ENCODE measurements at places on chromosomes 12 and 14.

GRCh38 chr14:42855085-42855484 is 1248.4 kb downstream of the LRFN5 start:
- DNase-seq, result no peak

DNA sequence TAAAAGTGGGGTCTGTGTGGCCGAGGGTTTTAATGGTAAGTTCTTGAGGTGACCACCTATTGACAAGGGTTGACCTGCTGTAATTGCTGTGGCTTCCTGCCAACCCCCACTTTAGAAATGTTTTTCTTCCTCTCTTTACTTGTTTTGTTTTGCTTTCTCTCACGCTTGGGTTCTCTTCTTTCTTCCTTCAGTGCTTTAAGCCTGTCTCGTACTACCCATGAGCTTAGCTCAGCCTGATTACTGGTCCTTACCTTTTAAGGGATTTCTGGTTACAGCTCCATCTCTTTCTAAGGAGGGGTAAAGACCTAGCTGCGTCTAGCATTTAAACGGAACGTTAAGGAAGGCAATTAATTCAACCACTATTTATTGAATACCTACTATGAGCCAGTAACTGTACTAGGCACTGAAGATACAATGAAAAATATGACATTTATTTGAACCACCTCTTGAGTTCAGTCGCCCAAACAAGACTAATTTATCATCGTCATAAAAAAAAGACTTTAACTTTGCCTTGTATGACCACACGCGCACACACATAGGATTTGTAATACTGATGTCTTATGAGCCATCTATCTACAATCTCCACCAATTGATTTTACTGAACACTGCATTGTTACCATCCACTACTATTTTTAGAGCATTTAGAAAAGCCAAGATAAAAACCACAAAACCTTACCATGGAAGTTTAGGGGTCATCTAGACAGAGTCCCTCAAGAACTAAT is 888 bp upstream of the PPP1R12A start:
- no peak for DNase-seq

DNA sequence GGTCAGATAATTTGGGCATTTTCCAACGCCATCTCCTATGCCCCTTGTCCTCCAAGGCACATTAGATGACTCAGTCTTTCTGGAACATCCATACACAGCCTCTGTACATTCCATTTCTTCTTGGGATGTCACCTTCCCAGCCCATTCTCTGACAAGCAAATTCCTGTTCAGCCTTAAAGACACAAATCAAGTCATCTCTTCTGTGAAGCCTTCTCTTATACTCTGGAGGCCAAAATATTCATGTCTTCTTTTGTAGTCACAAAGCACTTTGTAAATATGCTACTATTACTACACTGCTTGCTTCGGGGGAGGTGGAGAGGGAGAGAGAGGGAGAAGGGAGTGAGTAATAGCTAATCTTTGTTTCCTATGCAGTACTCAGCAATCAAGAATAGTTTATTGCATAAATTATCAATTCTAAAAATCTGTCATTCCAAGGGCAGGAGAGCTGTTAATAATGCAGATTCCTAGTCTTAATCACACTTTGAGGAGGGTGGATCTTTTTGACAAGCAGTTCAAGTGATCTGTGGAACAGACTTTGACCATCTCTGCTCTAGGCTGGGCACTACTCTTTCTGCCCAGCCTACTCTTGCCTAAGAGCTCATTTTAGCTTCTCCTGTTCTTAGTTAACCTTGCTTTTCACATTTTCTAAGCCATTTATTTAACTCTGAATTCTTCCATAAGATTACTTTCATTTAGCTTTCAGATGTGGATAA is 27.9 kb downstream of the KCNMB4 start:
- no peak for DNase-seq

GRCh38 chr12:1885599-1886245 is 32.7 kb downstream of the CACNA2D4 start:
- DNase-seq, result no peak

GRCh38 chr12:1509413-1510052 is 84.8 kb downstream of the FBXL14 start:
- no peak for DNase-seq

DNA sequence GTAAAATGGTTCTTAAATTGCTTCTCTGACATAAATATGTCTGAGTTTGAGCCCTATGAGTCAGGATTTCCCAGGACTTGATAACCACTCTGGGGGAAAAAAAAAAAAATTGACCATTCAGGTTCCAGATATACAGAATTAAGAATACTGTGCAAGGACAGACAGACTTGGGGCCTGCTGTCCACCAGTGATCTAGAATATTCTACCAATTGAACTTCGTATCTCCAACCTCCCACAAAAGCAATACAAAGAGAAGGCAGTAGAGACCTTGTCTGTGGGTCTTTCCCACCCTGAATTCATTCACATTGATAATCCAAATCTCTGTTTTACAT is 4.1 kb downstream of the SINHCAF start:
- DNase-seq, result no peak

DNA sequence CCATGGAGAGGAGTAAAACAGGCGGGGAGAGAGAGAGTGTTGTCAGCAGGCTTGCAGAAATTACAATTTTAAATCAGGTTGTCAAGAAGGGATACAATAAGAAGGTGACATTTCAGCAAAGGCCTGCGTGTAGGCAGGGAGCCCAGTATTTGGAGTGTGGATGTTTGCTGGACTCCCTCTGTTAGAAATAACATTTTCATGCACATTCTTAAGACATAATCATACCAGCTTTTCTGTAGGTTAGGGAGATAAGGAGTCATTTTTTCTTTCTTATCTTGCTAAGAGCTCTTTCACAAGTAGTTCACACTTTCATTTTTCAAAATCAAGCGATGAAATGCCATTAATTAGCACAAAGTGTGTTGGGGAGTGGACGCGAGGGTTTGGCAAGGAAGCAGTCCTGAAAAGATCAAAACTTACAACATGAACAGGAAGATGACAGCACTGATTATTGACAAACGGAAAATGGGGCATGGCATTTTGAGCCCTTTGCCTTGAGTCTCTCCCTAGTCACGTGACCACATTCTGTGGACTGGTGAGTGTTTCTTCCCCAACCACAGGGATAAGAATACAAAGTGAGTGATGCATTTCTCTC is 160.2 kb downstream of the DAD1 start:
- DNase-seq, result peak; percentile 49

DNA sequence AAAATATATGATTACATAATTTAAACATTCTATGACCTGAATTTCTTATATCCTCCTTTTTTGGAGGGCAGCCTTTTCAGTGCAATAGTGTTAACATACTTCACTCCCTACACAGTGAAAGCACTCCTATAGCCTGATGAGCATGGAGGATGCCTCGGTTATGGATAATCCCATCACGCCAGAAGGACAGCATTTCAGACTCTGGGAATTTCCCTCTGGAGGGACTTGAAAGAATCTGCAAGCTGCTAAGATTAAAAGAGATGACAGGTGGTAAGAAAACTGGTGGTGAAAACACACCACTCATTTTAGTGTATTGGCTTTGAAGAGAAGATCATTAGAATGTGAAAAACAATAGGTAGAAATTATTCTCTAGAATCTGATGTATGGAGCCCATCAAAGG is 99.3 kb upstream of the LMNTD1 start:
- DNase-seq, result no peak

- no peak for DNase-seq
Observed at GRCh38 chr12:124734224-124734788, 129.4 kb downstream of the SCARB1 start.

DNA sequence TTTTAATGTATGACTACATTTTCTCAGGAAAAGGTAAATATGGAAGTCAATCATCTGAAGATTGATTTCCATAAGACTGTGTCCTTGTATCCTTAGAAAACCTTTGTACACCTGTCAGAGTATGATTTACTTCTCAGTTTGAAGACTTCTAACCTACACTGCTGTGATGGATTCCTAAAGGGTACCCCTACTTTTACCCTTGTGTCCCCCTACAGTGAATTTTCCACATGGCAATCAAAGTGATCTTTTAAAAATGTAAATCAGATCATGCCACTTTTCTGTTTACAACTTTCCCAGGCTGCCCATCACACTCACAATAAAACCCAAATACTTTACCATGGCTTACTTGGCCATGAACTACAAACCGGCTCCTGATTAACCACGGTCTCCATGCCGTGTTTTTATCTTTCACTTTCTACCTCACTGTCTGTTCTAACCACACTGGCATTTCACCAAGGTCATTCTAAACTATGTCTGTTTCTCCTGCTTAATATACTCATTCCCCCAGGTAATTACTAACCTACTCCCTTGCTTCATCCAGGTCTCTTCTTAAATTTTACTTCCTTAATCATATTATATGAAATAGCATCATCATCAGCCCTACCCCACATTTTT is 8.1 kb downstream of the DNAI7 start:
- DNase-seq, result no peak

GRCh38 chr12:102120886-102121285 is 903 bp downstream of the PARPBP start:
- no peak for DNase-seq

DNA sequence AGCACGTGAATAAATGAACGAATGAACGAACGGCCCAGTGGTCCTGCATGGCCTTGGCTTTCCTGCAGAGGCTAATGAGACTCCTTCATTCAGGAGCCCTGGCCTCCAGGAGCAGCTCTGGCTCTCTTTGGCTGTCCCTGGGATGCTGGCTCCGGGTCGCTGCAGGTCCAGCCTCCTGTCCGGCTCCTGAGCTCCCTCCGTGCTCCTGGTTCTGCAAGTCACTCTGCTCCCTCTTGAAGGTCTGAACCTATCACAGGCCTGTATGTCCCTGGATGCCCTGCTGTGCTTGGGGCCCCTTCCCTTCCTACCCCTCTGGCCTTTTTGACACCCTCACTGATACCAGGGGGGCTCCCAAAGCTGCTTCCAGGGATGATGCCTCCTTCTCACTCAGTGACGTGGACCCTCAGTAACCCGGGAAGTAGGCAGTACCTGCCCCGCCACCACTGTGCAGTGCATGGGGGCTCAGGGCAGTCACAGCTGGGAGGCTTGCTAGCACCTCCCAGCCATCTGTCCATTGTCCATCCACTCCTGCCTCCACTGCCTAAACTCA is 133.7 kb upstream of the C14orf180 start:
- no peak for DNase-seq

DNA sequence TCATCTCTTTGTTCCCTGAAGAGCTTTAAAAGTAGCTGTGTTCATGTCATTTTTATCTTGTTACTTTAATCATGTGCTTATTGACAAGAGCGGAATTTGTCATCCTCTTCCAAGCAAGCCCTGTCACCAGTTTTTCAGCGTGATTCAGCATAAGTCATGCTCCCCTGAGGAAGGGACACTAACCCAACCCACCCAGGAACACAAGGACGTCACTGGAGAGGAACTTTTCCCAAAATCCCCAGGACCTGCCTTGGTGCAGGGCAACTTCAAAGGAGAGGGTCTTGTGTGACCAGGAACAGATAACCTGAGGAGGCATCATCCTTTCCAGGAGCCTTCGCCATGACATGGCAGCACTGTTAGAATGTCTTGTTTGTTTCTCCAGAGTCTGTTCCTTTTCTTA is 107.1 kb upstream of the DIO3 start:
- no peak for DNase-seq

- no peak for DNase-seq
Observed at GRCh38 chr14:59187802-59188460, 536 bp upstream of the DAAM1 start.

DNA sequence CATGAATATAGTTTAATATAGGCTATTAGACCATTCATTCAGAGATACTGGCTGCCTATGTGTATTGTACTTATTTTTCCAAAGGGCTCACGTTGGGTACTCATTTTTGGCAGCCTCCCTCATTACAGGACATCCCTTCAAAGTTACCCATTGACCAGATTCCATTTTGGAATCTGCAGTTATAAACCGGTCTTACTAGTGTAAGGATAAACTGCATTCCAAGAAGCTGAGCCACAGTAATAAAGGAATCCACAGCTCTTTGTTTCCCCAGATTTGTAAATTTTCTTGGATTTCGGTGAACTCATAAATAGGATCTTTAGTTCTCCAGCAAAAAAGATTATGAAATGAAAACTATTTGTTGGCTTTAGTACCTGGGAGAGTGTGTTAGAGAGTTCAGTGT is 18.9 kb upstream of the CFL2 start:
- DNase-seq, result no peak

DNA sequence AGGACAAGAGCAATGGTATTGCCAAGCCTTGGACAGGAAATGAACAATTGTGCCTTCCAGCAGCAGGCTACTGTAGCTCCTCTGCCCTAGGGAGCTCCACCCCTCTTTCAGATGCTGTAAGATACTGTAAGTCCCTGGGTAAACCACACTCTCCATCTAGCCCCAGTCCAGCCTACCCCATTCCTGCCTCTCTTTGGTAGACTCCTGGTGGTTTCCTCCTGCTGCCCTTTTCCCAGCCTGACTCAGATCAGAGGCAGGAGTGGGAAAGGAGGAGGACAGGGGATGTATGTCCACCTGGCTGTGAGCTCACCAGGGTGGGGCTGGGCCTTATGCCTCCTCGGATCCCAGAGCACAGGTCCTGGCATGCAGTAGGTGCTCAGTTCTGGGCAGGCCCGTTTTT is 174.6 kb downstream of the ESRRB start:
- DNase-seq, result no peak

DNA sequence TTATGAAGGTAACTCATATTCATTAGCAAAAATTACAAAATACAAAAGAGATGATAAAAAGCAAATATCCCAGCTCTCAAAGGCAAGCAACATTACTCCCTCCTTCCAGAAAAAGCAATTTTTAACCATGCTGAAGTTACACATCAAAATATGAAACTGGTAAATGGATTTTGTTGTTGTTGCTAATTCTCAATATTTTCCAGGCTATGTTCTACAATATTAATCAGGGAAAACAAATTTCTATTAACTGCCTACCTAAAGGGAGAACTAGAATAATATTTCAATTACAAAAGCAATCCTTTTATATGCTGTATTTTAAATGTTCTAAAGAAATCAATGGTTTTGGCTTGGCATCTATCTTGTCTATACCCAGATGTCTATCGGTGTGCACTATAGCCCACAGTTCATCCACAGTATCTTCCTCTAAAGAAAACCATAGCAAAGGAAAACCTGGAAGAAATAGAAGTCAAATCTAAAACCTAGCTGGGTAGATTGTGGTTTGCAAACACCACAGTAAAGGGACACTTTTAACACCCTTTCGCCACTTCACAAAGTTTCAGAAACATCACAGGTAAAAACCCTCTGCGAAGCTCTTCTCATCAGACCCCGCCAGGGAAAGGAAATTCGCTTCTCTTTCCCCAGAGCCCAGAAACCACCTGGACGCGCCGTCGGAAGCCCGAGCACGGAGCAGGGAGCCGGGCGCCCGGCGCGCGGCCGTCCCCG is 32.0 kb downstream of the TC2N start:
- no peak for DNase-seq

DNA sequence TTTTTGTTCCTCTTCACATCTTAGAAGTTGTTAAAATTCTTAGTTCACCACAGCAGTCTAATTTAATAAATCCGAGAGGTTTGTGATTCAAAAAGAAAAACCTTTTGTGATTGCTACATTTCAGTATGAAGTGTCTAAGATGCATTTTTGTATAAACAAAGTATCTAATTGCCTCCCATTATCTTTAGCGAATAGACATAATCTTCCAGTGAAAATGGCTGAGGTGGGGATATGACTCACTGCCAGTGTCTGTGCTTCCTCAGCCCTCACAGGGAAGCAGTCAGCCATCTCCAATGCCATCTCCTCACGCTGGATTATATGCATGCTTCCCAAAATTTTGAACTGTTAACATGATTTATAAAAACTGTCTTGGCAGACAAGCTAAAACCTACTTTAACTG is 7.6 kb downstream of the GCH1 start:
- DNase-seq, result no peak

All from pulmonary artery endothelial cell (primary cell).